Activated naive CD4-positive, alpha-beta T cell treated with anti-CD3 and anti-CD28 coated beads, Interleukin-2, amount 50 U/mL, for 72 hours (primary cell): ENCODE measurements at places on chromosomes 3 and 15. TPM values are rescaled to one million over a fixed set of nuclear protein-coding genes. Genes with fewer than 3 reads are reported as not detected.

Gene PLAAT1
- total RNA-seq = 0.47 TPM

Gene CACNA1D
- 0.10 TPM for total RNA-seq

Gene TM4SF1
- total RNA-seq = not detected

Gene CTXND1
- total RNA-seq = not detected

Gene CCK
- not detected for total RNA-seq

Gene CFAP20DC
- 2.7 TPM for total RNA-seq

Gene EBLN2
- 7.4 TPM for total RNA-seq

Gene LRRC31
- not detected for total RNA-seq

Gene HGD
- 0.62 TPM for total RNA-seq

Gene MYNN
- total RNA-seq = 16.7 TPM

Gene PLCL2
- 17.8 TPM for total RNA-seq

Gene DLEC1
- 1.9 TPM for total RNA-seq

Gene GCNT3
- not detected for total RNA-seq

Gene CA12
- not detected for total RNA-seq

- DNase-seq = no peak
Measured at GRCh38 chr3:171129827-171130226, 103.3 kb upstream of the SLC2A2 start.

GRCh38 chr3:14687360-14687759 is 12.4 kb downstream of the C3orf20 start:
- DNase-seq = no peak

GRCh38 chr3:45409921-45410320 is 21.5 kb downstream of the LARS2 start:
- no peak for DNase-seq

- DNase-seq = no peak
Measured at GRCh38 chr3:146594843-146595482, 10.2 kb downstream of the PLSCR5 start.

DNA sequence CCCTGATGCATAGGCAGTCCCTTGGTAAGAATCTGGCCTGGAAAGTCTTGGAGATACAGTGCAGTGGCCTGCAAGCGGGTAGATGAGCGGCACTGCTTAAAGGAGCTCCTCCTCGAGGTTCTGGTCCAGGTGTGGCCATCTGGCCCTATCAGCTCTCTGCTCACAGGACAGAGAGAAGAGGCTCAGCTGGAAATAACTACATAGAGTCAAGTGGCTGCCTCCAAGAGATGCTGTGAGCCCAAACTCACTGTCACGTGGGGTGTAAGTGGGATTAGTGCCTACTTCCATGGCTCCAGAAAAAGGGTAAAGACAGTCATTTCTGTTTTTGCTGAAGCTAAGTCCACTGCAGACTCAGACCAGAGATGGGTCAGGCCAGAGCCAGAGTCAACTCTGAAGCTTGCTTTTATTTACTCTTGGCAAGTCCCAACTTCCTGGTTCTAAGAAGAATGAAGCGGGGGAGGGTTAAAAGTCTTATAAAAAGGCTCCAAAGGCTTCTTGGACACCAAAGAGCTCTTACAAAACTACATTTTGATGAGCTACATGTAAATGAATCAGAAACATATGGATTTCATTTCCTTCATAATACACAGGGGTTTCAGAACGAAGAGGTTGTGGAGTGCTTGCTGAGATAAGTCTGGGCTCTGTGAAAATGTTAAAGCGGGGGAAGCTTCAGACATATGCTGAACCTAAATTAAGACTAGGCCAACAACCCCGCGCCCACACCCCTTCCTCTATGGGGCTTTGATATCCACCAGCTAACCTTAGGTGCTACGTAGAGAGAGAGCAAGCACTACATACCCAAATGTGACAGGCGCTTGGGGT is 77.1 kb downstream of the PDZRN3 start:
- DNase-seq = no peak

- no peak for DNase-seq
Measured at GRCh38 chr3:195764961-195765706, 44.4 kb downstream of the MUC20 start.

DNA sequence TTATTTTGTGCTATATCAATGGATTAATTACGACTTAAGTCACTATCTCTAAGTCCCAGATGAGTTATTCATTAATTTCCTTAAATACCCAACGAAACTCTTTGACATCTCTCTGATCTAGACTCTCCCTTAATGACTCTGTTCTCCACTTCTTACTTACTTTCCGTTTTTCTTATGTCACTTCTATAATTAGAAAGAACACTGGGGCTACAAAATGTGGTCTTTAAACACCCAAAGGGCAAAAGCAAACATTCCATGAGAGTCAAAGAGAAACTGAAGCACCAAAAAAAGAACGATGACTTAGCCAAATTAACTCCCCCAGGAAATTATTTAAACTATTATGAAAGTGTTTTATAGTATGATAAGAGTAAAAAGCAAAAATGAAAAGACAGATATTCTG is 166.4 kb upstream of the UBE2E2 start:
- no peak for DNase-seq

DNA sequence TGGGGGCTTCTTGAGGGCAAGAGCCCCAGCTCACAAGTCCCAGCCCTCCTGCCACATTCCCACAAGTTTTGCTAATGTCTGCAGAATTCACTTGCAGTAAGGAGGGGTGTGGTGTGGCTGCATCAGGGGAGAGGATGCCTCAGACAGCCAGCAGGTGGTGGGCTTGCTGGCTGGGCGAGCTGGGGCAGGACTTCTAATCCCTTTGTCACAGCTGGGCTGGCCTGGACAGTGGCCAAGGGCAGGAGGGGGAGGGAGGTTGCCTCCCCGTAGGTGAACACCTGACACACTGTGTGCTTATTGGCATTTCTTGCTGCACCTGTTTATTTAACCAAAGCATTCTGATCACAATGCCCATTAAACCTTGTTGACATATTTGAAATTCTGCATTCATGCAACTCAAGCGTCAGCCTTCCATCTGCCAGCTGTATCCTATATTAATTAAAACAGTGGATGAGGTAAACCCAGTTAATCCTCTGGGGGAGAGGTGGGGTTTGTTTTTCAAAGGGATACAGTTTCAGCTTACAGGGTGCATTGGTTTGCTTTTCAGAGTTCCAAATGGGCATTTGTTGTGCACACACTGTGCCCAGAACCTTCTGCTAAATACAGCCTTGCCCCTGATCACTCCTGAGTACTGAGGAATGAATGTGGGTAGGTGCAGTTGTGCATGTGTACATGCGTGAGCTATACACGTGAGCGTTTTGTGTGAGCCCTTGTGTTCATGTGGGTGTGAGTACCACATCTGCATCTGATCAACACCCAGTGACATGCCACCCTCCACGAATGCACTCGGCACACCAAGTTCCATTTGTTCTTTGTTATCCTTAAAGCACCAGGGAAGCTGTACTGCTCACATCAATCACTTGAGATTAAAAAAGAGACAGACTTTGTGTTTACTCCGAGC is 268.7 kb downstream of the XXYLT1 start:
- DNase-seq = peak; percentile 9

GRCh38 chr3:60585918-60586317 is 665.3 kb downstream of the FHIT start:
- DNase-seq = no peak

DNA sequence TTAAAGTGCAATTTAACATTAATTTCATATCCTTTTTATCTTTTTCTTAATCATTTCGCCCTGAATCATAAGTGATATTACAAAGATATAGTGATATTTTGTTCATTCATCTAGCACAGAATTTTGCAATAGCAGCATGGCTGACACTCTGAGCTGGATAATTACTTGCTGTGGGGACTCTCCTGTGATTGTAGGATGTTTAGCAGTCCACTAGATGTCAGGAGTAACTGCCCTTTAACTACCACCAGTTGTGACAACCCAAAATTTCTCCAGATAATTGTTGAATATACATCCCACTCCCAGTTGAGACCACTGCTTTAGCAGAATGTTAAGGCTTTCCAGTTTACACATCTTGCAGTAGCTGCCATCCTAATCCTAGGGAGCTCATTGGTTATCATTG is 196.8 kb upstream of the MBNL1 start:
- DNase-seq = no peak

- no peak for DNase-seq
Measured at GRCh38 chr3:74067296-74067695, 442.6 kb upstream of the PDZRN3 start.

GRCh38 chr3:124775877-124776276 is 45.6 kb downstream of the UMPS start:
- no peak for DNase-seq

DNA sequence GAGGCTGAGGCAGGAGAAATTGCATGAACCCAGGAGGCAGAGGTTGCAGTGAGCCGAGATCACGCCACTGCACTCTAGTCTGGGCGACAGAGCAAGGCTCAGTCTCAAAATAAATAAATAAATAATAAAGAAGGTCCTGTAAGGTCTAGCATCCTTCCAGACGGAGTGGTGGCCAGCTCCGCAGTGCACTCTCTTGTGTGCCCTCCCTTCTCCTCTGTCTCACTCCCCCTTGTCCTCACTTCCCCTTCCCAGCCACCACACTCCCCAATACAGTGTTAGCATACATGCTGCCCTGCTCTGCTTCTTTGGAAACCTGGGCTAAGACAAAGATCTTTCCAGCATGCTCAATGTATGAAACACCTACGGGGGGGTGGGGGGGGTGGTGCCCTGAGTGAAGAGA is 3.4 kb upstream of the CLN6 start:
- DNase-seq = no peak

GRCh38 chr3:23663246-23663645 is 142.5 kb upstream of the UBE2E1 start:
- no peak for DNase-seq

DNA sequence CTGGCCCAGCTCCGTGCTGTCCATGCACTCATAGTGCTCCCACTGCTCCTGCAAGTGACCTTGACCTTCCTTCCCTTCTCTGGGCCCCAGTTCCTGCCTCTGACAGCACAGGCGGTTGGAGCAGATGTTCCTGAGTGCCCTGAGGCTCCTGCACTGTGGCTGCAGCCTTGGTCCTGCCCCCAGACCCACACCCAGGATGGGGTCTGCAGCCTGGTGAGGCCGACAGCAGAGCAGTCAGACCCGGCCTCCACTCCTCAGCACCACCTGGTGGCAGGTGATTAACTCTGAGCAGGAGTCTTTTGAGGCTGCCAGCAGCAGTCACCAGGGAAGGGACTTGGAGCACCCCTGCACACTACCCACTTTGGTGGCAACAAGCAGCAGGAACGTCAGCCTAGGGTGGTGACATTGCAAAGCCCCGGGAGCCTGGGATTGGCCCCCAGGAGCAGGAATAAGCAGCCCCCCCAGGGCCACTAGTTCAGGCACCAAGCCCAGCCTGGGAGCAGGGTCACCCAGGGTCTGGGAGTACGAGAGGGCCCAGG is 64.6 kb downstream of the CYP11A1 start:
- no peak for DNase-seq

GRCh38 chr3:123027292-123028232 is at the start of gene SEMA5B:
SEMA5B (minus strand) TSS chr3:123027763; CDS start chr3:122961263, 66,500 bp downstream.
- DNase-seq = peak; percentile 47

DNA sequence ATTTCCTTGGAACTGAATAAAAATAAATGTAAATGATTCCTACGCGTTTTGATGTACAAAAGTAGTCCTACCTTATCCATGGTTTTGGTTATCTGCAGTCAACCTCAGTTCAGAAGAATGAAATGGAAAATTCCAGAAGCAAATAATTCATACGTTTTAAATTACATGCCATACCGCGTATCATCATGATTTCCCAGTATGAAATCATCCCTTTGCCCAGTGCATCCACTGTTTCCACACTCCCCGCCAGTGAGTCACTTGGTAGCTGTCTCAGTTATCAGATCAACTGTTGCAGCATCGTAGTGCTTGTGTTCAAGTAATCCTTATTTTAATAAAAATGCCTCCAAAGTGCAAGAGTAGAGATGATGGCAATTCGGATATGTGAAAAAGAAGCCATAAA is 9.1 kb upstream of the MFSD1 start:
- DNase-seq = no peak

- DNase-seq = no peak
Measured at GRCh38 chr15:39610665-39611064, 29.8 kb downstream of the THBS1 start.

DNA sequence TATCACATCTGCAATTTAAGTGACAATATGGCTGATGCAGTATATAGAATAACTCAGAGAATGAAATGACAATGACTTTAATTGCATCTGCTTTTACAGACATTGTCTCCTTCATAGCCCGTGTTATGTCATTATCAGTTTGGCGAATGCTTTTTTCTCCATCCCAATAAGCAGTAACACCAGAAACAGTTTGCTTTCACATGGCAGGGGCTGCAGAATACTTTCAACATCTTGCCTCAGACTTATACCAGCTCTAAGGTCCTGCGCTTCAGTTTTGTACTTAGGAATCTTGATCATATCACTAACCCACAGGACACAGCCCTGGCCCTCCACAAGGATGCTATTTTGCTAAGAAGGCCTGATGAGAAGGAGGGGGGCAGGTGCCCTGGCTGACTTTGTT is 49.9 kb upstream of the SPESP1 start:
- no peak for DNase-seq

DNA sequence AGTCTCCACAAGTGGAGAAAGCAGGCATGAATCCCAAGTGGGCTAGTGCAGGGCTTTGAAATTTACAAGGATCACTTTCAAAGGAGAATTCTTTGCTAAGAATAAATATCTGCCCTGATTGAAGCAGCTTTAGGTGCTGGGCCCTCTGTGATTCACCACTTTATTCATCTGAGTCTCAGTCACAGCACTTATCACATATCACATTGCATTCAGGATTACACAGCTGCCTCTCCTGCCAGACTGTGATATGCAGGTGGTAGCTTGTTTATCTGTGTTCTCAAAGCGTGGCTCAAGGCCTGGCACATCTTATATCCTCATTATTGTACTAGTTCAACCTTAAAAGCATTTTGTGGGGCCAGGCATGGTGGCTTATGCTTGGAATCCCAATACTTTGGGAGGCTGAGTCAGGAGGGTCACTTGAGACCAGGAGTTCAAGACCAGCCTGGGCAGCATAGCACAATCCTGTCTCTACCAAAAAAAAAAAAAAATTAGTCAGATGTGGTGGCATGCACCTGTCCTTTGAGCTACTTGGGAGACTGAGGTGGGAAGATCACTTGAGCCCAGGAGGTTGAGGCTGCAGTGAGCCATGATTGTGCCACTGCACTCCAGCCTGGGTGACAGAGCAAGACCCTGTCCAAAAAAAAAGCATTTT is 156.9 kb upstream of the EIF1B start:
- DNase-seq = no peak

DNA sequence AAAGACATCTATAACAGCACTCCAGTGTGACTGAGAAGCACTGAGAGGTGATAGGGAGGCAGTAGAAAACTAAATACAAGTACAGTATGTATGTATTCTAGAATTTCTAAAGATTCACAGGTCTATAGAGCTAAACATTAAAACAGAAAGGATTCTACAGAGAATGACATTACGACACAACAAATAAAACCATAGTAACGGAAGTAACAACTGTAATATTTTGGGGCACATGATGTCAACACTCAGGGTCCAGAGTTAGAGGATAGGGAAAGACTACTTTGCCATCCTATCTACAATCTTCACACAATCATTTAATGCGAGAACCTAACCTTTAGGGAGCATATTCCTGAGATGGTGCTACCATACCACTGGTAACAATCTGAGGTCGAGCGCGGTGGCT is 13.6 kb downstream of the UBXN7 start:
- DNase-seq = no peak

DNA sequence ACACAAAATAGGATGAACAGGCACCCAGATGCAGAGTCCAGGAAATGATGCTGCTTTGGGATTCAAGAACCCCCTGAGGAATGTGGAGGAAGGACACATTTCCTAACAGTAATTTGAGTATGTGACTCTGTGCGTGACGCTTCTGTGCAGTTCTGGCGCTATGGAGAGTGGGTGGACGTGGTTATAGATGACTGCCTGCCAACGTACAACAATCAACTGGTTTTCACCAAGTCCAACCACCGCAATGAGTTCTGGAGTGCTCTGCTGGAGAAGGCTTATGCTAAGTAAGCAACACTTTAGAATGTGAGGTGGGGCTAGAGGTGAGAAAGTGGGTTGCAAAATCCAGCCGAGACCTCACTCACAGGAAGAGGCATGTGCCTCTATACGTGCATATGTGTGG is 28.3 kb downstream of the CAPN3 start:
- DNase-seq = no peak
